ENCODE measurements at places on chromosomes 7 and 10.

- no peak for DNase-seq
These were observed 52.6 kb upstream of the CAPZA2 start for GRCh38 chr7:116809636-116810266.

DNA sequence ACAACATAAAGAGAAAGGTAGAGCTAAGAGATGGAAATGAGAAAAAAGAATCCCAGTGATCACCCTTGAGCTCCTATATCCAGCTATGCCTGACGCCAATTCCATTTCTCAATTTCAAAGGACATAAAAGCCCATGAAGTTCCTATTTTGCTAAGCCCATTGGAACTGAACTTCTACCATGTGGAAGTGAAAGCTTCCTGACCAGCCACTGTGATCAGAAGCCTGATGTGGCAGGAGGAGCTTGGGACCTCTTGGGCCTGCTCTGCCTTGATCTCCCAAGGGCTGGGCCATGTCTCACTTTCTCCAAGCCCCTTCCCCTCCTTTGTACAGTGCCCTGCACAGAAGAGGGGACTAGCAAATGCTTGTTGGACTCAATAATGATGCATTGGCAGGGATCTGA, 52.7 kb downstream of the PRLHR start:
- no peak for DNase-seq

DNA sequence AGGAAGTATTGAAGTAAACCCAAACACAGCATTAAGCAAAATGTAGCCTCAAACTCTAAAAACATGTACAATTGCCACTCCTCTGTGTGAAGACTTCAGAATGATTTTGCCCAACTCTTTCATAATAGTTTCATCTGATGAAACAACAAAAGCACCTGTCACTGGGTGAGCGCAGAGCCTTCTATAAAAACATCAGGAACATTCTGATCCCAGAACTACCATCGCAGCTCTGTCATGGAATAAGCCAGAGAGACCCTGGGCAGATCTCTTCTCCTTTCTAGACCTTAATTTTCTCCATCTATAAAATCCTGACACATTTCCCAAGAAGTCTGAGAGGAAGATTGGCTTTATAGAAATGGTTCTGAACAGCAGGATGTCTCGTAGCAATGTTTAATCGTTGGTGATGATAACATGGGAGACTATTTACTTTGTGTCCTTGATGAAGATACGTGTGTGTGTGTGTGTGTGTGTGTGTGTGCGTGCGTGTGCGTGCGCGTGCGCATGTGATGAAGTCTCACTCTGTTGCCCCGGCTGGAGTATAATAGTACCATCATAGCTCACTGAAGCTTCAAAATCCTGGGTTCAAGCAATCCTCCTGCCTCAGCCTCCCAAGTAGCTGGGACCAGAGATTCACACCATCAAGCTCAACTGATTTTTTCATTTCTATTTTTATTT, 198.0 kb downstream of the KIAA1217 start:
- DNase-seq = no peak

GRCh38 chr10:92696606-92697383, 7.0 kb downstream of the HHEX start:
- DNase-seq = no peak

- DNase-seq = no peak
These were observed 68.9 kb downstream of the CD36 start for GRCh38 chr7:80707318-80707717.

DNA sequence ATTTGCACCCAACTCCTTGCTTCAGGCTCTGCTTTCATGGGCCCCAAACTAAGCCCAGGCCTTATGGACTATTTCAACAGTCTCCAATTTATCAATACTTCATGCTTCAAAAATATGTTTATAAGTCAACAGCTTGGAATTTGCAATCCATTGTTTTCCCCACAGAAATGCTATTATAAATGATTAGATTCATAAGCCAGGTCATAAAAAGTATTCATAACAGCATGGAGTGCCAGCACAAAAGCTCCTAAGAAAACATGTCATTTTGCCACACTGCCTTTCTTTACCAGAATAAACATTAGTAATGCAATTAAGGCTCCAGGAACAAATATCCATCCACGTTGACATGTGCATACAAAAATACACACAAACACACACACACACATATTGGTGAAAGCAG, 30.1 kb downstream of the OSBPL3 start:
- no peak for DNase-seq

GRCh38 chr7:128323459-128324367, 20.0 kb downstream of the RBM28 start:
- no peak for DNase-seq

DNA sequence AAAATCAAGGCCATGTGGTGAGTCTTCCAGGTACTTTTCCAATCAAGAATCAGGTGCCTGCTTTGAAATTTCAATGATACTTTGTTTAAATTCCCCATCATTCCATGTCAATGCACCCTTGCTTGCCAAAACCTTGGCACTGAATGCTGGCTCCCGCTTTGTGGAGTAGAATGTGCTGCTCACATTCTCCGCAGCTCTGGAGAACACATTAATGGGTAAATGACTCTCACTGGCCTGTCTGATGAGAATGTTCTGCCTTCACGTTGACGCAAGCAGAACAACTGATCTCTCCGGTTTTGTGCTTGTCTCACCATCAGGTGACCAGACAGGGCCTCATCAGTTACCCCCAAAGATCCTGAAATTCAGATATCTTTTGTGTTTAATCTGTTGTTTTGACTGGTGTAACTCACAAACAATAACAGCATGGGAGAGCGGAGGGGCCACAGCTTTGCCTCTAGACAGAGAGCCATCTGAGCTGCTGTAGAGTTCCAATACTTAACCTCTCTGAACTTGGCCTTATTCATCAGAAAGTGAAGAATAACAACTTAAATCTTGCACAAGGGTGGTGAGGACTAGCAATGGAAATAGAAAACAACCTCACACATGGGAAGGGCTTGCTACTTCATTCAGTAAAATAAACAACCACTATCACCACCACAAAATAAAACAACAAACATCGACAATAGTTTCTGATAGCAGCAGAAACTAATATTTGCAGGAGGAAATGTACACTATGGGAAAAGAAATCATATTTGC, 276.9 kb upstream of the IGFBP3 start:
- DNase-seq = no peak

DNA sequence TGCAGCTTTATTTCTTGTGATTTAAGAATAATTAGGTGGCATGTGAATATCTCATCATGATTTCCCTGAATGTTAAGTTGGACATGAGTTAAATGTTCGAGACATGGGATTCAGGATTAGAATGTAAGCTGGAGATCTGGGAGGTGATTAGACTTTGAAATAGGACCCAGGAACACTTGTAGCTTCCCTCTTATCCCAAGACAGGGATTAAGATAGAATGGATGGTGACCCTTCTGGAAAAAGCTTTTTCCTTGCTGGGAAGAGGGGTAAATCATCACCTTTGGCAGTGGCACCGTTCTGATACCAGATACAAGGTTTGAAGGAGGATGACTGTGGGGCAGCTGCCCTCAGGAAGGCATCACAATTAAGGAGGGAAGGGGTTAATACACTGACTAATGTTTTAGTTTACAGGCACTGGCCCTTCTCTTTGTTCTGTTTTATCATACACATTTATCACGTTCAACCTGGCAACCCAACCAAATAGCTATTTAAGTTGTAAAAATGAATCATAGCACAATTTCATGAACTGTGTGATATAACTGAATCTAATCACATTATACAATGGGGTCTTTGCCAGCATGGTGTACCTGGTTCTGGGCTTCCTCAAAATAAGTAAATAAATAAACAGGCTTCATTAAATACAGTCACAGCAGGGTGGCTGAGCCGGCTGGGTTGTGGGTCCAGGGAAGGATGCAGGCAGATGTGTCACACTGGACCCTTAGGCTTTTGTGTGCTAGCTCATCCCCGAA, 212.7 kb downstream of the LRMDA start:
- no peak for DNase-seq

- DNase-seq = no peak
These were observed 35.4 kb upstream of the PODXL start for GRCh38 chr7:131591687-131592319.

GRCh38 chr7:36283711-36284130, 105.9 kb upstream of the ANLN start:
- DNase-seq = peak; percentile 100

DNA sequence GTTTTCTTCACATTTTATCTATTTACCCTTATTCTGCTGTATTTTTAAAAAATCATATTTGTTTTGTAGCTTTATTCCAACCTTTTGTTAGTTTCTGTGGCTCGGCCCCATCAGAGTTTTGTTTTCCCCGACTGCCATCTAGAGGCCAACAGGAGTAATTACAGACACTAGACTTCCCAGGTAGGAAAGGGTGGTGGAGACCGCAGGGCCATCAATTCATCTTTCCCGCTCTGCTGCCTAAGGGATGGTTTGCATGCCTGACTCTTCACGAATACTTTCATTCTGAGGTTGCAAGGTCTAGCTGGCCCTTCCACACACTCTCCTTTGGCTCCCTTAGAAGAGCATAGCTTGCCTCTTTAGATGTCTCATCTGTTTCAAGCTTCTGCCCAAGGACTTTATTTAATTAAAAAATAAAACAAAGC, 38.3 kb downstream of the LYZL2 start:
- no peak for DNase-seq

- DNase-seq = no peak
These were observed 5.8 kb downstream of the GSDME start for GRCh38 chr7:24751484-24751883.
